ENCODE measurements at places on chromosomes 2 and 18. TPM values are rescaled to one million over a fixed set of nuclear protein-coding genes. Genes with fewer than 3 reads are reported as not detected.

- DNase-seq: no peak
These were observed 51.9 kb upstream of the FANCL start for GRCh38 chr2:58293056-58293455.

DNA sequence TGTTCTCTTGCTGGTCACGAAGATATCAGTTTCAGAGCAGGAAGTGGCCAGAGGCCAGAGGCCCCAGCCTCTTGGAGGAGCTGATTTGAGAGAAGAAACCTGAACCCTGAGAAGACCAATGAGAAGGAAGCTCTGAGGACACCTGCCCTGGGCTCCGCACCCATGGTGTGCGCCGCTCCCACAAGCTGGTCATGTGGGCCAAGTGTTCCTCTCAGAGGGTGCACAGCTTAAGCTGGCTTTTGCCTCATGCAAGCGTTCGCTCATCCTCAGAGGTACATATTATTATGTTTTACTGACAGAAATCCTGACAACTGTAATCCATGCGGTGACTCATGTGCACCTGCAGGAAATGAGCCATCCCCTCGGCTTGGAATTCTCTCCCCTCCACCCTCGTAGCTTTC lies 316.1 kb upstream of the MYT1L start:
- DNase-seq: no peak

GRCh38 chr2:157874997-157875640 lies 1.0 kb downstream of the ACVR1 start:
- DNase-seq: peak; percentile 85

DNA sequence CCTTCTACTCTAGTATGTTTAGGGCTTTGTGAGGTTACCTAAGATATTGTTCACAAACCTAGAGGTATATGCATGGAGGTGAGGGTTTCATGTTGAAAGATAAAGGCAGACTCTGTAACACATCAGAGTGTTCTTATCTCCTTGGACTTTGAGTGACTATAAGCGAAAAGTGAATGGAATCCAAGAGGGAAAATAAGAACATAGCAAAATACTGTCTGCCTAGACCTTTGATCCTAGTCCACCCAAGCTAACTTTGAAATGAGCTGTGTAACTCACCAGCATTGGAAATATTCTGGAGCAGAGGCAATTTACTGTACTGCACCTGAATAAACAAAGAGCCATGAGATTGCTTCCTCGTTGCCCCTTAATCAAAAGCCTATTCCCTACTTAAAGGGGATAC lies 28.2 kb upstream of the GALNT1 start:
- DNase-seq: no peak

- no peak for DNase-seq
These were observed 1.0 kb downstream of the HDLBP start for GRCh38 chr2:241314226-241315092.

DNA sequence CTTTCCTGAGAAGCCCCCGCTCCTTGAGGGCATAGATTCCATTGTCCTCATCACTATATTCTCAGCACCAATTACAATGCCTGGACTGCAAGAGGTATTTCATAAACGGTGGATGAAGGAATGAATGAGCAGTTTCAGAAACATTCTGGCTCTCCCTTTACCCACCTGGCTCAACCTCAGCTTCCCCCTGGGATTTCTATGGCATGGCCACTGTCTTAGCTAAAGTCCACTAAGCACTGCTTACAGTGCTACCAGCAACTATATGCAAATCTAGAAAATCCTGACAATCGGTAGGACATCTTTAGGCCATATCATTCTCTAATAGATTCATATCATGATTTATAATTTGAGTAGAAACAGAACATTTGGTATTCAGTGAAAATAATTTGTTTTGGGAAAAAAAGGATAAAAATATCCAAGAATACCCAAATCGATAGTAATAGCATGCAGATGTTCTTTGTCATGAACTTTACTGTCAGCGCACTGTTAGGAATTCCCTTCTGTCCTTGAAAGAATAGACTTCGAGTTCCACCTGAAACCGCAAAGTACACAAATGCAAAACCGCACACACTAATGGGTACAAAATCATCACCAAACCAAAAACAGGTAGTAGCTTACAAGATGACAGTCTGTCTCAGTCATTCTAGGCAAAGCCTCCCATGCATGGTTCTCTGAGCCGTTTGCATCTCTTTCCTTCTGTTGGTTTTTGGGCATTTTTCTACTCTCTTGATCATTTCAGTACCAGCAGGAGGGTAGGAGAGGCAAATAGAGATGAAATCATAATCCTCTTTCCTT lies 303.6 kb upstream of the ID2 start:
- DNase-seq: no peak

DNA sequence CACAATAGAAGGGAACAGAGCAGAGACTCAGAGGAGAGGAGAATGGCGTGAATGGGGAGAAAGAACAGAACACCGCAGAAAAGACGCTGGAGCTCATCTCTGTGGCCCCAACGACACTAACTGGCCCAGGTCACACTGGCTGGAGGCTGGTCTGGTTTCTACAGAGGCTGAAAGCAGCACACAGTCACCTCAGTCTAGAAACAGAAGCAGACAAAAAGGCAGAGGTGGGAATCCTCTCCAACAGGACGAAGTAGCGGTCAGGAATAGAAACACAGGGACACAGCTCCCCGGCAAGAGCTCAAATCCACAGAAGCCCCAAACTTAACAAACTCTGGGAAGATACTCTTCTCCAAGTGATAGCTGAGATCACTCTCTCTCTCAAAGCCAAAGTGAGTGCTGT lies 9.2 kb downstream of the SLC66A2 start:
- DNase-seq: no peak

DSG4 gene
- total RNA-seq: 0.24 TPM

CRYGC gene
- not detected for total RNA-seq

QPCT gene
- total RNA-seq: 37.6 TPM
